ENCODE measurements at places on chromosomes 7 and 10.

- no peak for DNase-seq
These were observed 18.7 kb upstream of the DDIT4 start for GRCh38 chr10:72254813-72255568.

- DNase-seq = no peak
These were observed 597 bp downstream of the ZNF277 start for GRCh38 chr7:112206991-112207592.

DNA sequence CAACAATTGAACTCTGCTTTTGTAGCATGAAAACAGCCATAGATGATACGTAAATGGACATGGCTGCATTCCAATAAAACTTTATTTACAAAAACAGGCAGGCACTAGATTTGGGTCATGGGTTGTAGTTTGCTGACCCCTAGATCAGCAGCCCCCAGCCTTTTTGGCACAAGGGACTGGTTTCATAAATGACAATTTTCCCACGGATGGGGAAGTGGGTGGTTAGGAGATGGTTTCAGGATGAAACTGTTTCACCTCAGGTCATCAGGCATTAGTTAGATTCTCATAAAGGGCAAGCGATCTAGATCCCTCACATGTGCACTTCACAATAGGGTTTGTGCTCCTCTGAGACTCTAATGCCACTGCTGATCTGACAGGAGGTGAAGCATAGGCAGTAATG, 16.5 kb upstream of the ANK3 start:
- DNase-seq = no peak

GRCh38 chr7:158125721-158126120, 461.9 kb downstream of the PTPRN2 start:
- DNase-seq = no peak

DNA sequence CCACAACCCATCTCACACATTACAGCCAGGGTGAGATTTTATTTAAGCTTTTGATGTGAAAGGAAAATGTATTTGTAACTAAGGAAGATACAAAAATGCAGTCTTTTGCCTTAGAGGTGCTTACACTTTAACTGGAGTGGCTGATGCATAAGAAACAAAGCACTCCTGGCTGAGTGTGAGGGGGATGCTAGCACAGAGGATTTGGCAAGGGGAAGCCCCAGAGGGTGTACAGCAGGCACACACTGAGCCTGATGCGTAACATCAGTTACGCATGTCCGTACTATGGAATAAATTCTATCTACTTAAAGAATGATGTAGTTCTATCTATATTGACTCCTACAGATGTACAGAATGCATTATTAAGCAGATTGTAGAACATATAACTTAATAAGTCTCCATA, 17.8 kb downstream of the GIMAP8 start:
- no peak for DNase-seq

GRCh38 chr7:26510231-26510957, 218.7 kb downstream of the SNX10 start:
- DNase-seq = no peak

GRCh38 chr10:91672021-91672608, 39.2 kb upstream of the PPP1R3C start:
- DNase-seq = no peak

GRCh38 chr7:24898691-24899090, 81.3 kb downstream of the OSBPL3 start:
- DNase-seq = no peak

- DNase-seq = no peak
These were observed 2.1 kb downstream of the CASD1 start for GRCh38 chr7:94511718-94512117.

Measured in fibroblast of skin of left biceps (primary cell).